ENCODE measurements at places on chromosomes 2 and 18.

DNA sequence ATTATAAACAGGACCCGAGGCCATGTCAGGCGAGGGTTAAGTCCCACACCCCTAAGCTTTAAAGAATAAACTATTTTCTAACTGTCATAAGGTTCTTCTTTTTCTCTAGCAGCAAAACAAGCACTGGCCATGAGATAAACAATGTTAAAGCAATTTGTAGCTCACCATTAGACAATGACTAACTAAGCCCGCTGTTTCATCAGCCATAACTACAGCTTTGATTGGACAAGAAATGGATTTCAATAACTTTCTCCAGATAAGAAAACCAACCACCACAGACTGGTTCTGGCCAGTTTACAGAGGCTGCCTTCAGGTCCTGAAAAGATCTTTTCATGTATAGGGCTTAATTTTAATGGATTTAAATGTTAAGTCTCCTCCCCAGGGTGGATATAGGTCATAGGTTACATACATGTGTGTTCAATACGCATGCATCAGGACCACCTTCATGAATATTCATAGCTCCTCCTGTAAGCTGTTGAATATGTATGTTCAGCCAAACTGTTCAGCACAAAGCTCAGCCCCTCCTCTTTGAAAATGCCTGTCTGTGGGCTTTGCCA, 108.7 kb upstream of the RAB6C start:
- no peak for ATAC-seq

DNA sequence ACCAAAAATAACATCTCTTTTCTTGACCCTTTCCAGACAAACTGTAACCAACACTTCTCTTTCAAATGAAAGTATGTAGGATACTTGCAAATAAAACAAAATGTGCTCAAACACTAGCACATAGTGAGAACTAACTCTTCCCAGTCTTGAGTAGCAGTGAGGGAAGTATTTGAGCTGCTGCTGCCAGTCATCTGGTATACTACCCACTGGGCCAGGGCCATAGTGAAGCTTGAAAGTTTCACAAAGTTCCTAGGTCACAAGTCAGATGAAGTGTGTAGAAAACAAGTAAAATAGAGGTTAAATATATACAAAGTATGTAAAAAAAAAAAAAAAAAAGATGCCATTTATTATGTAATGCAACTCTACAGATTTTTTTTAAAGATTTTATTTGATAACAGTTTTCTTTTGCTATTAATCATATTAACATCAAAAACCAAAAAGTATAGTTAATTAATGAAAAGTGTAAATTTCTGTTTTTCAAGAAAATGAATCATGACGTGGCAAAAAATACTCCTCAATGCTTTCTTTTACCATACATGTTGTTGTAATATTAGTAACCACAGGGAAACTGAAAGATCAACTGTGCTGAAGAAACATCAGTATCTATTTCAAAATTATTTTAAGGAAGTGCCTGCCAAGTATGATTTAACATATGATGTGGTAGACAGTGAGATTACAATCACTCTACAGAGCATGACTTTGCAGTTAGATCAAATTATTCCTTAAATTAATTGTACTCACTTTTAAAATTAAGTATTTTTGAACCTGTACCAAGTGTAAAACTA, 21.6 kb upstream of the TRIB2 start:
- no peak for ATAC-seq

- ATAC-seq, result peak; percentile 72
These were observed 36.8 kb upstream of the EML4 start for GRCh38 chr2:42132191-42132965.

- no peak for ATAC-seq
These were observed 30.1 kb upstream of the COPS8 start for GRCh38 chr2:237055386-237056100.

DNA sequence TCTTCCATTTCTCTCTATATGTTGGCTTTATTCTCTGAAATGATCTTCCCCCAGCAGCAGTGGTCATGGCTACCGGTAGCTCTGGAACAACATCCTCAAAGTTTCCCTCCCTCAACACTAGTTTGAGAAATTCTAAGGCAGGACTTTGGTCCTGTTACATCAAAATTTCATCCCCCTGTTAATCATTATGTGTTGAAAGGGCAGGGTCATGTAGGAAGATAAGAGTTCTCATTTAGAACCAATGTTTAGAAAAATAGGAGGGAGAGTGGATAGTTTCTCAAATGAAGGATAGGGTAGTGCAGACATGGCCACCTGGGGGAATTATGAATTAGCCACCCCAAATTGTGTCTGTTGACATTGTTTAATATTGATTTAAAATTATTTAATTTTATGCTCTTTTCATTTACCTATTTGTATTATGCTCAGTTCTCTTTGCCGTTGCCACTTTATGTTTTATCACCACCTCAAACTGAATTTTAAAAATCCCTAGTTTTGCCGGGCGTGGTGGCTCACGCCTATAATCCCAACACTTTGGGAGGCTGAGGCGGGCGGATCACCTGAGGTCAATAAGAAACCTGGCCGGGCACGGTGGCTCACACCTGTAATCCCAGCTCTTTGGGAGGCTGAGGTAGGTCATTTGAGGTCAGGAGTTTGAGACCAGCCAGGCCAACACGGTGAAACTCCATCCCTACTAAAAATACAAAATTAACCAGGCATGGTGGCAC, 22.3 kb downstream of the EML4 start:
- ATAC-seq, result no peak

GRCh38 chr18:59220164-59220783, 316 bp downstream of the GRP start:
- ATAC-seq, result peak; percentile 69

DNA sequence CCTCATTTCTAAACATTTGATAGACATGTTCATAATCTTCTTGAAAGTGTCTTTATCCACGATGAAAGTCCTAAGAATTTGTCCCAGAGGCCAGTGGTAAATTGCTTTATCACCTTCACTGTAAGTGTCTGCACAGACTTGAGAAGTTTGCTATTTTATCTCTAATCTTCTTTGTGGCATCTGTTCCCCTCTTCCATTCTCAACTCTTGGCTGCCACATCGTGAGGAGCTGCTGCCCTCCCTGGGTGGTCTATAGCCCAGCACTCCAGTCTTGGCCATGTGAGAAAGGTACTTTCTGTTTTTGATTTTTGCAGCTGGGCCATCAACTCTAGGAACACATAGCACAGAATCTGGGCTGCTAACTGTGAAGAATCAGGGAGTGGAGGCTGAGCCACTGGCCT, 45.5 kb downstream of the SLC14A2 start:
- no peak for ATAC-seq

DNA sequence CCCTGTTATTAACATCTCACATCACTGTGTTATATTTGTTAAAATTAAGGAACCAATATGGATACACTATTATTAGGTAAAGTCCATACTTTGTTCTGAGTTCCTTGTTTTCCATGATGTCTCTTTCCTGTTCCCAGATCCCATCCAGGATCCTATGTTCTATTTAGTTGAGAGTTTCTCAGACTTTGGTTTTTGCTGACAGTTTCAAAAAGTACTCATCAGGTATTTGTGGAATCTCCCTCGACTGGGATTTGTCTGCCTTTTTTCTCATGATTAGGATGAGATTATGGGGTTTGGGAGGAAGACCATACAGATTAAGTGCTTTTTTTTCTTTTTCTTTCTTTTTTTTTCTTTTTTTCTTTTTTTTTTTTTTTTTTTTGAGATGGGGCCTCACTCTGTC, 39.4 kb upstream of the ITM2C start:
- no peak for ATAC-seq

DNA sequence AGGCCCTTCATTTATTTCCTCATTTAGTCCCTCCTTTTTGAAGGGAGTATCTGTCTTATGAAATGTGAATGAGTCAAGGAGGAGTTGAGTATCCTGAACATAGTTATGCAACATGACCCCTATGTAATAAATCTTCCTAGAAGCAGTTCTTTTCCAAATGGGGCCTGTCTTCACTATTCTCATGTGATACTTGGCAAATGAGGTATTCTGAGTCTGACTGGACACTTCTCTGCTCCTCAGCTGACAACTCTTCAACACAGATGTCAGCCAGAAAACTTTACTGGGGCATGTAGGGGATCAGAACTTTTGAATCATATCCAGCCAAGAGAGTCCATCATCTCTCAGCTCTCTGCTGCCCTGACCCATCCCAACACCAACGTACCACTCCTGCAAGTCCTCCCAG, 291.6 kb downstream of the ZNF385B start:
- peak; percentile 40 for ATAC-seq

DNA sequence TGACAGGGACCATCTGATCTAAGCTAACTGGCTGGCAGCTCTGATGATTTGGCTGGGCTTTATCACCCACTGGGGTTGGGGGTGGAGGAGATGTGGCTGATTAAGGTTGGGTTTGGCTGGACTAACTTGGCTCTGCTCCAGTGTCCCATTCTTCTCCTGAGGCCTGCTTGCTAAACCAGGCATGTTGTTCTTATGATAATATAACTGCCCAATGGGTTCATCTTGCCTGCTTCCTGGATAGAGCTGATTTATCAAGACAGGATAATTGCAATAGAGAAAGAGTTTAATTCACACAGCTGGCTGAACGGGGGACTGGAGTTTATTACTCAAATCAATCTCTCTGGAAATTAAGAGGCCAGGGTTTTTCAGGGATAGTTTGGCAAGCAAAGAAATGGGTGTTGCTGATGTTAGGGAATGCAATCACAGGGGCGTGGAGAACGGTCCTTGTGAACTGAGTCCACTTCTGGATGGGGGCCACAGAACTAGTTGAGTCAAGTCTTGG, 150.4 kb downstream of the PTH2R start:
- ATAC-seq, result no peak

- no peak for ATAC-seq
These were observed 39.2 kb downstream of the DPYSL5 start for GRCh38 chr2:26887151-26887550.

DNA sequence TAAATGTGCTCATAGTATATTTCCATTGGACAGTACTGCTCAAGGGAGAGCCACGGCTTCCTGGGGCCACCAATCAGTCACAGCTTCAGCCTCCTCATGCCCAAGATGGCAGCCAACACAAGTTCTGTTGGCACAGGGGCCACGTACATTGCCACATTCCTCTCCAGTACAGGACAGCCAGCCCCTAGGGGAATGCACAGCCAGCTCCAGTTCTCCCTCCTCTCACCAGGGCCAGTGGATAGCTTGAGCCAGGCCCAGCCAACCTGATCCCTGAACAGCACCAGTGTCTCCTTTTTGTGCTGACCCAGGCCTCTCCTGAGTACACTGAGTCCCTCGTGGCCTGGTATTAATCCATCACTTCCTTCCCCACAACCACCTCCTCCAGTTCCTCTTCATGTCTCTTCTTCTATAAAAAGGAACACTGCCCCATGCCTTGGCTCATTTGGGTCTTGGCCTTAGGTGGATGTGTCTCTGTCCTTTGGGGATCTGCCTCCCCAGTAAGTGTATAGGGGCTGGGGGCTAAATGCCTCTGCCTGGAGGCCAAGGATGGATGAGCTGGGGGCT, 168.7 kb downstream of the TNS1 start:
- ATAC-seq, result no peak

GRCh38 chr2:80519121-80519643, 214.6 kb upstream of the LRRTM1 start:
- ATAC-seq, result no peak

DNA sequence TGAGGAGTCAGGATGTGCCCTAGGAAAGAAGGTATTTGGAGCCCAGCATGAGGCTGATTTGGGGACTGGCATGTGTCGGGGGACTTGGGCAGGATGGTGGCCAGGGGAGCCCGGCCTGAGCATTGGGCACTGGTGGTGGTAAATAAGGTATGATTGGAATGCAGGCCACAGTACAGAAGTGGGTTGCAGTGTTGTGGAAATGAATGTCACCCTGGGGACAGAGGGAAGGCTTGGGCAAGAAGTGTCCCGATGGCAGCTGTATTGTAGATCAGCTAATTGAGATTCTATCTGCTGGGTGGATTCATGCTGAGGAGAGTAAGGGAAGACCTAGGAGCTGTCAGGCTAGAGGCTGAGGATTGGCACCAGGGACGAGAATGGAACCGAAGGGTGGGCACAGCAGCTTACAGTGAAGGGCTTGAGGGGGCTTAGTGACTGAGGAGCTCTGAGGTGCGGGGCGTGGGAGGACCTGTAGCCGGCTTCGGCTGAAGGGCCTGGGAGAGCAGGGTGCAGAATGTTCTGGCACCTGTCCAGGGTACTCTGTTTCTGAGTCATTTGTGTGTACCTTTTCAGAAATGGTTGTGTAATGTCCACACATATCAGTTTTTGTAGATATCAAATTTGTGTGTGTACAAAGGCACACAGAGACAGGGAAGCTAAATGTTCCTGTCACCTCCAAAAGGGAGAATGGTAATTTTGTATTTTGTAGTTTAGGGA, 170.2 kb downstream of the PRKCE start:
- peak; percentile 26 for ATAC-seq

Data from SK-N-SH treated with all-trans-retinoic acid at 6 μM for 48 hours (cell line).